Stimulated activated CD4-positive, alpha-beta T cell treated with anti-CD3 and anti-CD28 coated beads, Interleukin-1b, Interleukin-23, amount 100 ng/mL, for 1 hour (primary cell): ENCODE measurements at places on chromosomes 7 and 10.
A peak's percentile ranks its signal among the peaks of the same experiment; 100 is the strongest.

DNA sequence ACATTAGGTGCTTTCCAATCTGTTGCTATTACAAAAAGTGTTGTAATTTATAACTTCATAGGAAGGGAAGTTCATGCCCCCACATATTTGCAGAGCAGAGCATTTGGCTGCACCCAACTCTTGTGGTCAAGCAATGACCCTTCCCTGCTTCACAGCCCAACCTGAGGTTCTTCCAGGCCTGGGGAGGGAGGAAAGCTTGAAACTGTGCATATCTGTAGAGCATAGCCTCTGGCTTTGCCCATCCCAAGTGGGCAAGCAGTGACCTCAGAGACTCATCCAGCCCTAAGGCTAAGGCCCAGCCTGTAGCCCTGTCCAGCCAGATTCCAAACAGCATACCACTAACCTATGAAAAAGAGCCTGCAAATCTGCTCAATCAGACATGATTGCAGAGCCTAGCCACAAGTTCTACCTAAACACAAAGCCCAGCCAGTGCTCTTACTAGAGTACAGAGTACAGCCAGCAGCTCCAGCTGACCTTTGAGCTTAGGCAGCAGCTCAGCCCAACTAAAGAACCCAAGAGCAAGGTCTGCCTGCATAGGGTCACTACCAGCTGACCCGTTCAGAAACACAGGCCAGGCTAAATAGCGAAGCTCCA is 14.4 kb upstream of the GSTK1 start:
- DNase-seq: no peak

GRCh38 chr7:101910991-101911799 is 93.8 kb downstream of the CUX1 start:
- DNase-seq: no peak

DNA sequence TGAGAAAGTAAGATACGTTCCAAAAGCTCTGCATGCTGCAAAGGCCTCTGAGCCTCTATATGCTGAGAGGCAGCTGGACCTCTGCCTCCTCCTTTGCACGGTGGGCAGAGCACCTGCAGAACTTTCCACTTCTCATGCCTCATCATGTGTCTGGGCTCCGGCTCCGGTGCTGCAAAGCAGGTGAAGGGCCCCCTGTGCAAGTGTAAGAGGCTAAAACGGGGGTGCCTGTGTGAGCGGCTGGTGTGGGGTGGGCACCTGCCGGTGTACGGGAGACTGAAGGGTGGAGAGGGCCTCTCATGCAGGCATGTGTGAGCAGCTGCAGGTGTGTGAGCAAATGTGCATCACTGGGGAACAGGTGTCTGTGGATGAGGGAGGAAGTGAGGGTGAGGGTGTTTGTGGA is 121.0 kb downstream of the KCNMA1 start:
- DNase-seq: no peak

GRCh38 chr7:84624927-84625326 is 430.3 kb upstream of the SEMA3A start:
- DNase-seq: no peak

- no peak for DNase-seq
Measured at GRCh38 chr7:99030457-99030856, 113.5 kb downstream of the SMURF1 start.

DNA sequence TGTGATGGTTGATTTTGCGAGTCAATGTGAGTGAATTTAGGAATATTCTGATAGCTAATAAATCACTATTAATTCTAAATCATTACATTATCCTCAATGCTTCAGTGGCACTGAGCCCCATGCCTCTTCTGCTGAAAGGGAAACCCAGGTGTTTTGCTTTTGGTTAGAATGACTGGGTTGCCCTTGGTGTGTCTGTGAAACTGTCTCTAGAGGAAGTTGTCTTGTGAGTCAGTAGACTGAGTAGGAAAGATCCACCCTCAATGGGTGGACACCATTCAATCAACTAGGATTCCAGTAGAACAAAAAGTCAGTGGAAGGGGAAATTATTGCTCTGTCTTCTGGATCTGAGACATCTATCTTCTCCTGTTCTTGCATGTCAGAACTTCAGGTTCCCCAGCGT is 472.4 kb downstream of the ANKRD7 start:
- no peak for DNase-seq

DNA sequence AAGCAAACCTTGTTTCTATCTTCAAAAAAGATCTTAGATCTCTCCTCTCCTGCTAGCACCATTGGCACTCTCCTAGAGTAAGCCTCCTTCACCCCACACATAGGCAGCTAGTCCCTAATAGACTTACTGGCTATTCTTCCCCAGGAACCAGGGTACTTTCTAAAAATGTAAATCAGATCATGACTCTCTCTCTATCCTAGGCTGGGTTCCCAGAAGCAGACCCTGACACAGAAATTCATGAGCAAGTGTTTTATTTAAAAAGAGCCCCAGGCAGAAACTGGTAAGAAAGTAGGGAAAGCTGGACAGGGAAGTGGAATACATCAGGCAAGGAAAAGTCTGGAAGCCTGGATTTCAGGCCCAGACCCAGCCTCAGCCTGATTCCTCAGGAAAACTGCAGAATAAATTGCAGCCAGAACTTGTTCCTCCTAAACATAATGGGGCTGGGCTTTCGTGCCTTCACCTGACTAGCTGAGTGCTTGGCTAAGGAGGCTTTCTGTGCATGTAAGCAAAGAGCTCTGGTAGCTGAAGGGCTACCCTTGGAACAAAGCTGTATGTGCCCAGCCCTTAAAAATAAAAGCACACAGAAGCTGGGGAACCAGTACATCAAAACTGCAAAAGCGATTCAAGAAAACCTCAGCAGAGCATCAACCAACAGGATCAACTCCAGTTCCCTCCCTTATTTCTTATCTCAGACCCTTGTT is 18.8 kb upstream of the SORBS1 start:
- DNase-seq: no peak

DNA sequence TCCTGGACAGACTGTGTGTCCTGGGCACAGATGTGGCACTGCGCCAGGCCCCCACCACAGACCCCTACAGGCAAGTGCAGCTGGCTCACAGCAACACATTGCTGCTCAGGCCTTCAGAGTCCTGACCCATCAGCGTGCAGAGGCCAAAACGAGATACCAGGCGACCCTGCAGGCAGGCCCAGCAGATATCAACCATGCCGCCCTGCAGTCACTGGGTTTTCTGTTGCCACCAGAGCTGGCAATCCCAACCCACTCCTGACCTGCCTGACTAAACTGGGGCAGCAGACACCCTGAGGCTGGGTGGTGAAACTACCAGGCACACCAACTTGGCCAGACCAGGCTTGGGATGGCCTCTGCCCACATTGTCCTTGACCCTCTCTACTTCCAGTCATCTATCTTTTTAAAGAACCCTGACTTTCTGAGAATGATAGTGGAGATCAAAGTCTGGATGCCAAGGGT is 20.3 kb downstream of the ZCCHC24 start:
- no peak for DNase-seq

DNA sequence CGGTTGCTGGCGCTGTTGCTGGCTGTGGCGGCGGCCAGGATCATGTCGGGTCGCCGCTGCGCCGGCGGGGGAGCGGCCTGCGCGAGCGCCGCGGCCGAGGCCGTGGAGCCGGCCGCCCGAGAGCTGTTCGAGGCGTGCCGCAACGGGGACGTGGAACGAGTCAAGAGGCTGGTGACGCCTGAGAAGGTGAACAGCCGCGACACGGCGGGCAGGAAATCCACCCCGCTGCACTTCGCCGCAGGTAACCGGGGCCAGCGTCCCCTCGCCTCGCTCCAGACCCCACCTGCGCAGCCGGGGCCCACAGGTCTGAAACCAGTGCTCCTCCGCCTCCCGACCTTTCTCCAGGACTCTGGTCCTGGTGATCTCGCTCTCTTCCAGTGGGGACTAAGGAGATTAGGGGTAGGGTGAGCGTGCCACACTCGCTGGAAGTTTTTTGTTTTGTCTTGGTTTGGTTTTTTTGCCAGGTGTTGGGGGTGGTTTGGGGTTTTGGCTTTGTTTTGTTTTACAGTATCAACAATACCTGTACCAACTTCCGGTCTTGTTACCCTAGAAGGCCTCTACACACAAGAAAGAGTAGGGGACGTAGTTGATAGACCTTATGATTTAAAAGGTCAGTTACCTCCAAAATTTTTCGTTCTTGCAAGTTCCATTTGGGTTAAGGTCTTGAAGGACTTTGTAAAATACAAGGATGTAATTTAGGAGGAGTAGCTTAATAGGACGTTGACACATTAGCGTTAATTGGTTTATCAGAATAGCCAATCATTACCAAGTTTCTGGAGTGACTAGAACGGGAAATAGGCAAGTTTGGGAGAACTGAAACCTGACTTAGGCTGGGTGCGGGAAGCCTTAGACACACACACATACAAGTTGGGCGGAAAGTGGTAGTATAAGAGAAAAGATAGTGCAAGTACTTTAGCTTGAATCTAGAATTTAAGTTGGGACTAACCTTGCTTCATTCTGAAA is 704 bp downstream of the TNKS2 start:
- DNase-seq: peak; percentile 2
